Transverse colon (tissue), 4 donors: ENCODE measurements at places on chromosomes 1 and 21. TPM values are rescaled to one million over a fixed set of nuclear protein-coding genes. Genes with fewer than 3 reads are reported as not detected.

The GJB5 gene
- not detected for total RNA-seq

The LRRC3 gene
- 6.7 TPM for total RNA-seq

The RIPPLY3 gene
- total RNA-seq, result not detected

The GUCA2B gene
- 223 TPM for total RNA-seq

The KCNH1 gene
- 2.2 TPM for total RNA-seq

The CCDC17 gene
- total RNA-seq, result 10.5 TPM

The PLA2G2E gene
- total RNA-seq, result not detected

The GJA9 gene
- total RNA-seq, result not detected

The DMBX1 gene
- total RNA-seq, result not detected

The RORC gene
- total RNA-seq, result 32.9 TPM

The CHI3L1 gene
- total RNA-seq, result not detected

The AKR1A1 gene
- total RNA-seq, result 86.5 TPM

The NBPF10 gene
- 1.9 TPM for total RNA-seq

The AKR7A3 gene
- total RNA-seq, result 114 TPM

The SPATA1 gene
- total RNA-seq, result not detected

The FCRL3 gene
- 4.0 TPM for total RNA-seq

The S100A2 gene
- total RNA-seq, result 2.2 TPM

The DR1 gene
- total RNA-seq, result 47.5 TPM

The LHX8 gene
- not detected for total RNA-seq

The LYPD8 gene
- total RNA-seq, result 21.9 TPM

The IL10 gene
- not detected for total RNA-seq

The TRAF3IP3 gene
- 11.2 TPM for total RNA-seq

The ECM1 gene
- 3.5 TPM for total RNA-seq

GRCh38 chr1:38561725-38562124, 297.8 kb downstream of the RRAGC start:
- DNase-seq, result no peak

DNA sequence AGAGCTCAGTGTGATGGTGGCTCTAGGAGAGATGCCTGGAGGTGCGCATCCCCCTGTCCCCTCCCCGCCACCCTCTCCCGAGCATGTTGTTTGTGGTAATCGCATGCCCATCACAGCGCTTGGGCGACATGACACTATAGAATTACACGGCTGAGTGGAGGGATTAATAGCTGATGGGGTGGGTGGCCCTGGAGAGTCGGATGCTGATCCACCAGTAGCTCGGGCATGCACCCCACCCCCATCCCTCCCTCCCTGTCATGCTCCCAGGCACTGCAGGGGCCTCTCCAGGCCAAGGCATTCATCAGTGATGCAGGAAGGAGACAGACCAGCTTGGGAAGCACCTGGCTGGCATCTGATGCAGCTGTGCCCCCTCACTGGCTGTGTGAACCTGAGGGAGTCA, 159.0 kb upstream of the IGSF21 start:
- DNase-seq, result no peak

- DNase-seq, result no peak
Measured at GRCh38 chr1:204293605-204294337, 66.0 kb downstream of the PLEKHA6 start.

- no peak for DNase-seq
Measured at GRCh38 chr1:918843-919242, 4.9 kb upstream of the SAMD11 start.

GRCh38 chr1:169287280-169287679, 80.3 kb downstream of the NME7 start:
- DNase-seq, result no peak

DNA sequence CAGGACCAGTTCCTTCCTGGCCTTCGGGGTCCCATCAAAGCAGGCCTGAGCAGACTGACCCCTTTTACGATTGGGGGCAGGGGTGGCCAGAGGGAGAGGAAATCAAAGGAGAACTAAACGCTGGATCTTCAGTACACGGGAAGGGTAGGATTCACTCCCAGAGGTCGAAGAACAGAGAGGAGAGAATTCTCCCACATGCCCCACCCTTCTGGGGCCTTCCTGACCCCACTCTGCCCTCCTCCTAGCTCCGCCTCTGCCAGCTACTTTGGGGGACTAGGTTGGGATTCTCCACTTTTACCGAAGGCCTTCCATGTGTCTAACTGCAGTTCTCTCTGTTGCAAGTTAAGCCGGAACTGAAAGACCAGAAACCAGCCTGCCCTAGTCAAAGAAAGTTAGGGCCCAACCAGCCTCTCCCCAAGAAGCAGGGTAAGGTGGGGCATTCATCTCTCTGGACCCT, 654 bp upstream of the ARHGEF2 start:
- peak; percentile 47 for DNase-seq

GRCh38 chr1:91583326-91583755, 82.7 kb downstream of the CDC7 start:
- DNase-seq, result peak; percentile 14

DNA sequence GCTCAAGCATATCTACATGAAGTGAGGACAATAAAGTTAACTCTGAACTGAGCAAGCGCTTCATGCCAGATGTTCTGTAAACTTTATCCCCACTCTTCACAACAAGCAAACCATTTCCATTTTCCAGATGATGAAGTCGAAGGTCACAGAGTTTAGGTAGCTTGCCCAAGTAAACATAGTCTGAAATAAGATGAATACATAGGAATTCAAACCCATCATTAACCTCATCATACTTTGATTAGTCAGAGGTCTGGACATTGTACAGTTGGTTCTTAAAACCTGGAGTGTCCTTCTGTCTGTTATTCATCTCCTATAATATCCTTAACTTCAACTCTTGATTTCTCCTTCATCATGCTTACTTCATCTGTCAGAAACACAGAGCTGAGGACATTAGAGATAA, 180.3 kb upstream of the C8B start:
- DNase-seq, result no peak

GRCh38 chr1:93827633-93828366, 51.2 kb downstream of the DNTTIP2 start:
- no peak for DNase-seq

DNA sequence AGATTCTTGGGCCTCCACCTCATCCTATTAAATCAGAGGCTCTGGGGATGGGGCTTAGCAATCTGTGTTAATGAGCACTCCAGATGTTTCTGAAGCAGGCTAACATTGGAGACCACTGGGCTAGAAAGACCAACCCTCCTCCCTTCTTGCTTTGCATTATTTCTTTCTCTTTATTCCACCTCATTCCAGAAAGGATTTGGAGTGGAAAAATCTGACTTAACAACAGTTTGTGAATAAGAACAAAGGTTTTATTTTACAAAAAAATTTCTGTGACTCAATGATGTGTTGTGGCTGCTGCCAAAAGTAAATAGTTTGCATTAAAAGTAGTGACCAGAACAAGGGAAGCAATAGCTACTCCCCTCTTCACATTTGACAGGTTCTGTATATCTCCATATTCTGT, 79.4 kb downstream of the TGFB2 start:
- DNase-seq, result no peak

DNA sequence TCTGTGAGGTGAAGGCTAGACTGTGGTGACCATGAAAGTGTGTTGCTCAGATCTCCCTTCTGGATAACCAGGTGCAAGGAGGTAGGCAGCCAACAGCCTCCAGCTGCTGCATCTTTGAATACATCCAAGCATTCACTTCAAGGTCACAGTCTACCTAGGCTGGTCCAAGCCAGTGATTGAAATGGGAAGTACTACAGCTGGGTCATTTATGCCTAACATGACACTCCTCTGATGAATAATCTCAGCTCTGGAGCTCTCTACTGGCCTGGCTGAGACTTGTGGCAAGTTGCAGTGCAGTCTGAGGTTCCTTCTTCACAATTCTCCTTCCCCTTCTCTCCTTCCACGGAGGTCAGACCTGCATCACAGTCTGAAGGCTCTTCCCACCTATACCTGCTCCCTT, 35.0 kb upstream of the ARHGAP29 start:
- DNase-seq, result no peak

DNA sequence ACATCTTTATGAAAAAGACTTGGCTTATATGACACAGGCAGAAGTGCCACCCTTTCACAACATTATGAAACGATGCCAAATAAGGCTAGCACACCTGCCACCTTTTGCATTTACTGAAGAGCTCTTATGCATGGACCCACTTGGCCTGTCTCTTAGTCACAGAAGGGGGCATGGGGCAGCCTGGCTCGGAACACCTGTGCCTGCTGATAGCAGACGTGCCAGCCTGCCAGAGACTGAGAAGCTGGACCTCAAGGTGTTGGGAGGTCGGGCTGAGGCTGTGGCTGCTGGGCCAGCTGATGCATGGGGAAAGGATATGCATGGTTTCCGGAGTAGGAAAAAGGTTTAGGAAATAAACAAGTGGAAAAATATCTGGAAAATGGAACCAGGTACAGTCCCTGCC, 21.5 kb downstream of the RCAN1 start:
- no peak for DNase-seq

DNA sequence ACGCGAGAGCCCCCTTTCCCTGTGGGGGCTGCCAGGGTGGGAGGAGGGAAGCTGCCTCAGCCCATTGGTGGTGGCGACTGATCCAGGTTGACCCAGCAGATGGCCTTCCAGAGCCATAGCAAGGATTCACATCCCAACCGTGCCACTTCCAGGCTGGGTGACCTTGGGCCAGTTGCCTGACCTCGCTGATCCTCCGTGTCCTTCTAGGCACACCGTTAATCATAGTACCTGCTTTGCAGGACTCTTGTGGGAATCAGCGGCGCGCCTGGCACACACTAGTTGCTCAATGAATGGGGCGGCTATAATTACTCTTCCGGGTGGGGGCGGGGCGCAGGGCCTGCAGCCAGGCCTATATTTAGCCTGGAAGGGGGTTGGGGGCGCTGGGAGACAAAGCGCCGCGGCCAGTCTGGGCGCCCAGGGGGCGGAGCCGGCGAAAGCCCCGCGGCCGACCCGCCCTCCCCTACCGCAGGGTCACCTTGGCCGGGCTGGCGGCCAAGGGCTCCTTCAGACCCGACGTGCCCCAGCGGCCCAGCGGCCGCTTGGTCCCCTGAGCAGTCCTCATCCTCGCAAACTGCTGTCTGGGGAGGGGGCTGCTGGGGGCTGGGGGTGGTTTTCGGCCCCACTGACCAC, 5.1 kb downstream of the HSPB7 start:
- peak; percentile 66 for DNase-seq

- no peak for DNase-seq
Measured at GRCh38 chr1:80917225-80917624, 883.5 kb upstream of the ADGRL2 start.

DNA sequence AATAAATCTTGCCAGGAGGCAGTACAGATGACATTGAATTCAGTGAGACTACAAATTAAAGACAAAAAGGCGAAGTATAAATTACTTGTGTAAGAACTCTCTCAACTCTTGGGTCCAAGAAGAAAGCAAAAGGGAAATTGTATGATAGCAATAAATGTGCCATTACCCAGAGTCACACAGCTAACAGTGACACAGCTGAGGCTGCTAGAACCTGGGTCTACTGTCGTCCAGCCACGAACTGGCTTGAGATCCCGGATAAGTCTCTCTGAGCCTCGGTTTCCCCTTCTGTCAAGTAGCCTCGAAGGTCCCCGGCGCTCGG, 362 bp upstream of the ROR1 start:
- no peak for DNase-seq

DNA sequence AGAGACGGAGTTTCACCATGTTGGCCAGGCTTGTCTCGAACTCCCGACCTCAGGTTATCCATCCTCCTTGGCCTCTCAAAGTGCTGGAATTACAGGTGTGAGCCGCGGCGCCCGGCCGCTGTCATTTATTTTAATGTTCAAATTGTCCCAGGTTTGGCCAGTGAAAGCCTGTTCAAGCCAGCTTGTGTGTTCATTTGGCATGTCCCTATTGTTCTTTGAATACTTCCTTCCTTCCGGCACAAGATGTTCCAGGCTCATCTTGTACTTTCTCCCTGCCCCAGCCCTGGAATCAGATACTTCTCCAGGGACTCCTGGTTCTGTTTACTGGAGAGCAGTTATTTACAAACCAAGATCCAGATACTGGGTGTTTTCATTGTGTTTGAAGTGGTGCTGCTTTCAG, 37.0 kb downstream of the ZBTB8B start:
- DNase-seq, result no peak

GRCh38 chr1:212009561-212009960, 25.8 kb downstream of the INTS7 start:
- DNase-seq, result no peak

DNA sequence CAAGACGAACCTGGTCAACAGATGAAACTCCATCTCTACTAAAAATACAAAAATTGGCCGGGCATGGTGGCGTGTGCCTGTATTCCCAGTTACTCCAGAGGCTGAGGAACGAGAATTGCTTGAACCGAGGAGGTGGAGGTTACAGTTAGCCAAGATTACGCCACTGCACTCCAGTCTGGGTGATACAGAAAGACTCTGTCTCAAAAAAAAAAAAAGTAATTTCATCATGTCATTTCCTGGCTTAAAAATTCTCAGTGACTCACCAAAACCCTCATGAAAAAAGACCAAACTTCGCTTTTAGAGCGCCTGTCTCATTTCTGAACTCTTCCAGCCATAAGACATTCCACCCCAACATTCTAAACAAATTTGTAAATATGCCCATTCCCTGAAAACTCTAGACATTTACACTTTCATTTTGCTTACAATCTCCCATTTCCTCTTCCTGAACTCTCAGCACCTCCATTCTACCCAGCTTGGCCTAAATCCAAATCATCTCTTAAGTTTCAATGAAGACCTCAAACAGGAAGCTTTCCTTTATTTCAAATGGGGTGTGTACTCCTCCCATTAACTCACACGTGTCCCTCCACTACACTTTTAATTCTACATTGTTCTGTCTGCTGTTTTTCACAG, 50.5 kb upstream of the PRRC2C start:
- no peak for DNase-seq

DNA sequence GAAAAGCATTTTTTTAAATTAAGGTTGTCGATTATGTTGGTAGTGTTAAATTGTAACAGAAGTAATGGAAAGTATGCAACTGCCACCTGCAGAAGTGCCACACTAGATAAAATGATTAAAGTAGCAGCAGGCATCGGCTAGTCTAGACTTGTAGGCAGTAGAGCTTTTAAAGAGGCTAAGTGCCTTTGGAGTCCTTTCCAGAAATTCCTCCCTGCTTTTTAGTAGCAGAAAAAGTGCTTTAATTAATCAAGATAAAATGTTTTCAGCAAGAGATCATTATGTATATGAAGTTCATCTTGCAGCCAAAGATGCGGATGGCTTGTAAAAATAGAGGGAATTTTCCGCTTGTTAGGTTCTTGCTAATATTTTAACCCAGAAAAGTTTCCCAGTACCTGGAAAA, 87.1 kb upstream of the LRRC8D start:
- DNase-seq, result no peak

- DNase-seq, result no peak
Measured at GRCh38 chr1:21823980-21824702, 12.1 kb downstream of the LDLRAD2 start.

- no peak for DNase-seq
Measured at GRCh38 chr1:175690298-175690697, 53.1 kb downstream of the TNR start.
